OCI-LY7 (cell line): ENCODE measurements at places on chromosomes 7 and 10. TPM values are rescaled to one million over a fixed set of nuclear protein-coding genes. Genes with fewer than 3 reads are reported as not detected.

GRCh38 chr10:118596426-118597124 lies 1.1 kb upstream of the PRLHR start:
- no peak for DNase-seq

DNA sequence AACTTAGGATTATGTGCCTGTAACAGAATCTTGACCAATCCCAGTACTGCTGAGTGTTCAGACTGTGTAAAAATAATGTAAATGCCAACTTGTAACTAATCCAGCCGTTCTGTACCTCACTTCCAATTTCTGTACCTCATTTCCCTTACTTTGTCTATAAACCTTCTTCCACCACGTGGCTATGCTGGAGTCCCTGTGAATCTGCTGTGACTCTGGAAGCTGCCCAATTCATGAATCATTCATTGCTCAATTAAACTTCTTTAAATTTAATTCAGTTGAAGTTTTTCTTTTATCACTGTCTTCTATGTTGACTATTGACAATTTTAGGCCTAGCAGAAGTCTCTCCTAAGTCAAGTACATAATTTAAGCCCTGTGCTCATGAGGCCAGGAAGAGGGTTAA lies 215.3 kb upstream of the RHOBTB1 start:
- DNase-seq = no peak

- DNase-seq = no peak
These were observed 421.7 kb upstream of the NUPR2 start for GRCh38 chr7:56537952-56538351.

DNA sequence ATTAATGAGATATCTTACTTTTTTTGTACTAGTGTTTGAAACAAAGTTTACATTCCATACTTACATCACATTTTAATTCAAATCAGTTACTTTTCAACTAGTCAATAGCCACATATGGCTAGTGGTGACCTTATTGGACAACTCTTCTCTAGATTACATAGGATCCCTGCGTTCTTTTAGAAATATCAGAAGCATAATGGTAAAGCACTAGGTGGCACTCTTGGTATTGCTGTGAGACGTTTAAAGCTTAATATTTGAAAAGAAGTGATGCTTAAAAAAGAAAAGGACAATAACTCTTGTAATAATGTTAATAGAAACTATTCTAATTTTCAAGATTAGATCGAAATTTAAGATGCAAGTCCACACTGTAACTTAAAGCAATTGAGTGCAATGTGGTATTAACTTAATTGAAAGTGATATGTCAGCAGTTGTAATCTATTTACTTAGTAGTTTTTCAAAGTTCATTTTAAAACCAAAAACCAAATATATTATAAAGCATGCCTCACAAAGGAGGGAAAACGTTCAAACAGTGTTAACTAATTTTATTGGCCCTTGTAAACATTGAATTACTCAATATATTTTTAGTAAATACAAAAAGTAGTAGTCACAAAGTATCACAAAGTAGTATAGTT lies 339.1 kb downstream of the ATRNL1 start:
- peak; percentile 2 for DNase-seq

GRCh38 chr7:45143616-45144015 lies 14.0 kb upstream of the RAMP3 start:
- DNase-seq = no peak

GRCh38 chr10:75146780-75147179 lies 35.3 kb downstream of the SAMD8 start:
- no peak for DNase-seq

- no peak for DNase-seq
These were observed 145.8 kb upstream of the ANK3 start for GRCh38 chr10:60535427-60535826.

DNA sequence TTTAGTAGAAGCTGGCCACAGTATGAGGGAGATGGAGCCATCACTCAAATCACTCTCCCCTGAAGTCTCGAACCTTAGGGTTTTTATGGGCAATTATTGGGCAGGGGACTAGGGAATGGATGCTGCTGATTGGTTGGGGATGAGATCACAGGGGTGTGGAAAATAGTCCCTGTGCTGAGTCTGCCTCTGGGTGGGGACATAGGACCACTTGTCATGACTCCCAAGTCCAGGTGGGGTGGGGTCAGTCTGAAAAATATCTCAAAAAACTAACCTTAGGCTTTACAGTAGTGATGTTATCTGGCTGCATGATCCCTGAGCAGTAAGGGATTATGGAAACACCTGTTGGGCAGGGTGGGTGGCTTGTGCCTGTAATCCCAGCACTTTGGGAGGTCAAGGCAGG lies 98.6 kb downstream of the XRCC2 start:
- no peak for DNase-seq

GRCh38 chr7:133070562-133070961 lies 11.3 kb downstream of the CHCHD3 start:
- no peak for DNase-seq

- no peak for DNase-seq
These were observed 635.8 kb downstream of the PARD3 start for GRCh38 chr10:34179280-34179679.

DNA sequence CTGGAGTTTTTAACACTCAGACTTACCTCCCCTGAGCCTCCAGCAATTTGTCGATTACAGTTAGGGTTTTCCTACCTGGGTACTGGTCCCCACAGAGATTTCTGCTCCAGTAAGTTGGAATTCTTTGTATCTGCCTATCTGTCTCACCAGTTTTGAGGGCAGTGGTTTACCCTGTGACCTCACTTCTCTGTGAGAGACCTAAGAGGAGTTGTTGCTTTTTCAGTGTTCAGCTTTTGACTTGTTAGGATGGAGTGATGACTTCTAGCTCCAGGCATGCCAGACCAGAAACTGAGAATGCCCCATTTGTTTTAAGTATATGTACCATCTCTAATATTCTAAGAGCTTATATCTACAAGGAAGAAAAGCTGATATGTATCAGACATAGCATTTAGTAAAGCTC lies 42.9 kb downstream of the CSGALNACT2 start:
- DNase-seq = no peak

DNA sequence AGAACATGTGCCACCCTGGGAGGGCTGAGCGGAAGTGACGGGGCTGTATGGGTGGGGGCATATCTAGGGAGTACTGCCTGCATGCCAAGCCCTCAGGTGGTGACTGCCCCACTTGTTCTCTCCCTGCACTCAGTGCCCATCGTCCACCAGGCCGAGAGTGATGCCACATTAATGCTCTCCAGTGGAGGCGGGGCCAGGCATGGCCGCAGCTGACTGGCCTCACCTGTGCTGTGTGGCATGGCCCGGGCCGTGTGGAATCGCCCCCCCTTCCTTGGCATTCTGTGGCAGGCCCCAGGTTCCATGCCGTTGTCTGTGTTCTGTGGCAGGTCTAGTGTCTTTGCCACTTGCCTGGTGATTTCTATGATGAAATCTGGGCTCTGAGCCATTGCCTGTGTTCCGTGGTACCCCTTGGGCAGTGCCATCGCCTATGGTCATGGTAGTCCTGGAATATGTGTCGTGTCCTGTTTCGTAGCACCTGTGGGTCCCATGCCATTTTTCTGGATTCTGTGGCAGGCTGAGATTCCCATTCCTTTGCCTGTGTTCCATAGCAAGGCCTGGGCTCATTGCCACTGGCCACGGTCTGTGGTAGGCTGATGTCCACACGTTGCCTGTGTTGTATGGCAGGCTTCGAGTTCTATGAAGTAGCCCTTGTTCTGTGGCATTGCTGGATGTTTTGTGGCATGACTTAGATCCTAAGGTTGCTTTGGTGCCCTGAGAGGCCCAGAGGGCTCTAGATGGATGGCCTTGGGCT lies 8.9 kb downstream of the FLNC start:
- no peak for DNase-seq

GRCh38 chr10:23535381-23535780 lies 96.5 kb downstream of the OTUD1 start:
- DNase-seq = no peak

DNA sequence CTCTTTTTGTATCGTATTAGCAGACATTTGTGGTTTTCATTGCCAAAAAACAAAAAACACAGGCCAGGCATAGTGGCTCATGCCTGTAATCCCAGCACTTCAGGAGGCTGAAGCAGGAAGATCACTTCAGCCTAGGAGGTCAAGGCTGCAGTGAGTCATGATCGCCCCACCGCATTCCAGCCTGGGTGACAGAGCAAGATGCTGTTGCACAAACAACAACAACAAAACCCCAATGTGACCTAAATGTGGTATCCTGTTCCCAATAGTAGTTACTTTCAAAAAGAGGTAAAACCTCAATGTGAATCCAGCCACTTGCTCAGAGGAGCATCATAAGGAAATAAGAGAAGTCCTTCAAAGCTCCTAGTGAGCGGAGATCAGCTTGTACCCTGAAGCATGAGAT lies 45.8 kb upstream of the SKAP2 start:
- DNase-seq = no peak

DNA sequence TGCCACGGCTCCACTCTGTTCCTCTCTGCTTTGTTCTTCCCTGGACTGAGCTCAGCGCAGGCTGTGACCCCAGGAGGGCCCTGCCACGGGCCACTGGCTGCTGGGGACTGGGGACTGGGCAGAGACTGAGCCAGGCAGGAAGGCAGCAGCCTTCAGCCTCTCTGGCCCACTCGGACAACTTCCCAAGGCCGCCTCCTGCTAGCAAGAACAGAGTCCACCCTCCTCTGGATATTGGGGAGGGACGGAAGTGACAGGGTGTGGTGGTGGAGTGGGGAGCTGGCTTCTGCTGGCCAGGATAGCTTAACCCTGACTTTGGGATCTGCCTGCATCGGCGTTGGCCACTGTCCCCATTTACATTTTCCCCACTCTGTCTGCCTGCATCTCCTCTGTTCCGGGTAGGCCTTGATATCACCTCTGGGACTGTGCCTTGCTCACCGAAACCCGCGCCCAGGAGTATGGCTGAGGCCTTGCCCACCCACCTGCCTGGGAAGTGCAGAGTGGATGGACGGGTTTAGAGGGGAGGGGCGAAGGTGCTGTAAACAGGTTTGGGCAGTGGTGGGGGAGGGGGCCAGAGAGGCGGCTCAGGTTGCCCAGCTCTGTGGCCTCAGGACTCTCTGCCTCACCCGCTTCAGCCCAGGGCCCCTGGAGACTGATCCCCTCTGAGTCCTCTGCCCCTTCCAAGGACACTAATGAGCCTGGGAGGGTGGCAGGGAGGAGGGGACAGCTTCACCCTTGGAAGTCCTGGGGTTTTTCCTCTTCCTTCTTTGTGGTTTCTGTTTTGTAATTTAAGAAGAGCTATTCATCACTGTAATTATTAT lies 1.2 kb downstream of the CLDN4 start:
- no peak for DNase-seq

GRCh38 chr7:137774793-137775201 lies 72.0 kb downstream of the DGKI start:
- no peak for DNase-seq

DNA sequence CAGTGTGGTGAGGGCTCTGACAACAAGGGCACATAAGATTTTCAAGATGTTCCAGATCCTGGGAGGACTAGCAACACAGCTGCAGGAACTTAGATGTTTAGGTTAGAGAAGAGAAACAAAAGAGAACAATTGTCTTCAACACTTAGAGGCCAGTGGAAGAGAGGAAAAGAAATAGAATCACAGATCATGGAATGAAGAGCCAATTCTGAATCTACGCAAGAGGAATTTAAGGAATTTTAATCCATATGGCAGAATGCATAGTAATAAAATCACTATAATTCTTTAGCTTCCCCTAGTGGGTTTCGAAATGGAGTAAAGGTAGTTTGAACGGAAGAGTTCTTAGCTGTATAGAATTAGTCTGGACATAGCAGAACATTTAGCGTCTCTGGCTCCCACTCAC lies 114.6 kb upstream of the LRRTM3 start:
- no peak for DNase-seq

DNA sequence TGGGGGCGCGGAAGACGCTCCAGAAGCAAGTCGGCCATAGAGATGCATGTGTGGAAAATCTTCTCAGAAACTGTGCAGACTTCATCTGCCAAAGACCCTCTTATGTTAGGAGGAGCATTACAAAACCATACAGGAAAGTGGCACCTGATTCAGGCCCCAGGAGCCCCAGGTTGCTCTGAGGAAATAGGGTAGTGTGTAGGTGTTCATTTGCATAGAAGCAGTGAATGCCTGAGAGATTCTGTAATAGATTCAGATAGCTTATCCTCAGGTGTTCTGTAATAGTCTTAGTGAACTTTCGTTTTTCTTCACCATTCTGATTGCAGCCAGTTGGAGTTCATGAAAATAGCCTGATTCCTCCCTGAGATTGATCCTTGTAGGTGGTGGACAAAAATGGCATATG lies 106.4 kb upstream of the GJD4 start:
- peak; percentile 64 for DNase-seq

DNA sequence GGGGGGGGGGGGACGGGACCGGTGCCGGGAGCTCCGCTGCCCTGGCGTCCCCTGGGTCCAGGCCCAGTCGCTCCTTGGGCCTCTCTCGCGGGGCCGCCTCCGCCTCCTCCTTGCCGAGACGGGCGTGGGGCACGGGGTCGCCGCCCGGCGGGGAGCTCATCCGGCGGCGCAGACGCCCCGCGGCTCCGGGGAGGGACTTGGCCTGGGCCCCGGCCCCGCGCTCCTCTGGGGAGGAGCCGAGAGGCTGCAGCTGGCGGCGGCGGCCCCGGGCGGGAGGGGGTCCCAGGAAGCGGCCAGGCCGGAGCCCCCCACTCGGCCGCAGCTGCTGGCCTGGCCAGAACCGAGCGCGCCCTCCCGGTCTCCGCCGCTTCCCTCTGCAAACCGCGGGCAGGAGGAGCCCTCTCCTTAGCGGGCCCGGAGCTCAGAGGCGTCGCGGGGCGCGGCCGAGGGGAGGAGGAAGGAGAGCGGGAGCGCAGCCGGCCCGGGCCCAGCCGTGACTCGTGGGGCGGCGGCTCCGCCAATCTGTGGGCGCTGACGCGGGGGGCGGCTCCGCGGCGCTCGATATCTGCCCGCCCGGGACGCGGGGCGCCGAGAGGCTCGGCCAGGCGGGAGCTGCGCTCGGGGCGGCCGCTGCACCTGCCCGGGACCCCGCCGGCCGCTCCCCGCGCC lies at the start of gene FAM20C:
FAM20C (plus strand) TSS at position 591 of the 669 bp plus-strand sequence. CDS start 629 bp downstream, outside the sequence.
- DNase-seq = no peak

DNA sequence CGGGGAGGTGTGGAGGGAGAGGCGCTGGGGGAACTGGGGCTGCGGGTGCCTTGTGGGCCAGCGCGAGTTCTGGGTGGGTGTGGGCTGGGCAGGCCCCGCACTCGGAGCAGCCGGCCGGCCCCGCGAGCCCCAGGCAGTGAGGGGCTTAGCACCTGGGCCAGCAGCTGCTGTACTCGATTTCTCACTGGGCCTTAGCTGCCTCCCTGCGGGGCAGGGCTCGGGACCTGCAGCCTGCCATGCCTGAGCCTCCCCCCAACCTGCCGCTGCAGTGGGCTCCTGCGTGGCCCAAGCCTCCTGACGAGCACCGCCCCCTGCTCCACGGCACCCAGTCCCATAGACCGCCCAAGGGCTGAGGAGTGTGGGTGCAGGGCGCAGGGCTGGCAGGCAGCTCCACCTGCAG lies 116.3 kb downstream of the CFTR start:
- DNase-seq = no peak

Gene ASB10
- total RNA-seq = not detected in 2 replicates

Gene C10orf67
- total RNA-seq = not detected in 2 replicates

Gene OR2A7
- not detected in 2 replicates for total RNA-seq

Gene OR2A12
- total RNA-seq = not detected in 2 replicates

Gene ZNF735
- not detected in 2 replicates for total RNA-seq

Gene LLCFC1
- total RNA-seq = not detected in 2 replicates

Gene CASTOR2
- total RNA-seq = 13.7 and 16.2 TPM in 2 replicates
